Stimulated activated CD4-positive, alpha-beta T cell treated with anti-CD3 and anti-CD28 coated beads, Interleukin-15, amount 100 ng/mL, for 1 hour (primary cell): ENCODE measurements at places on chromosomes 7 and 10.

GRCh38 chr10:110568055-110568735 lies 700 bp downstream of the SMC3 start:
- DNase-seq, result peak; percentile 26

GRCh38 chr10:31522820-31523219 lies 203.8 kb downstream of the ZEB1 start:
- no peak for DNase-seq

DNA sequence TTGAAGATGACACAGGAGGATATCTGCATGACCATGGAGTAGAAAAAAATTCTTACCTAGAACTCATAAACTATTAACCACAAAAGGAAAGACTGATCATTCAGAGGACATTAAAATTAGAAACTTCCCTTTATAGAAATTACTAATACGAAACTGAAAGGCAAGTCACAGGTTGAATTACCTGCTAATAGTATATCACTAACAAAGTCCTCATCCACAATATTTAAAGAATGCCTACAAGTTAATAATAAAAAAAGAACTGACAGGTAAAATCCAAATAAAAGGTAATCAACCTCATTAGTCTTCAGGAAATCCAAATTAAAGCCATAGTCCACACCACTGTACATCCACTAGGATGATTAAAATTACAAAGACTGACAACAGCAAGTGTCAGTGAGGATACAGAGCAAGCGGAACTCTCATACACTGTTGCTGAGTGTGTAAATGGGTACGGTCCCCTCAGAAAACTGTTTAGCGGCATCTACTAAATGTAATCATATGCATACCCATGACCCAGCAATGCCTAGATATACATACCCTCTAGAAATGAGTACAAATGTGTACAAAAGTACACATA lies 71.2 kb downstream of the ARHGAP21 start:
- no peak for DNase-seq

DNA sequence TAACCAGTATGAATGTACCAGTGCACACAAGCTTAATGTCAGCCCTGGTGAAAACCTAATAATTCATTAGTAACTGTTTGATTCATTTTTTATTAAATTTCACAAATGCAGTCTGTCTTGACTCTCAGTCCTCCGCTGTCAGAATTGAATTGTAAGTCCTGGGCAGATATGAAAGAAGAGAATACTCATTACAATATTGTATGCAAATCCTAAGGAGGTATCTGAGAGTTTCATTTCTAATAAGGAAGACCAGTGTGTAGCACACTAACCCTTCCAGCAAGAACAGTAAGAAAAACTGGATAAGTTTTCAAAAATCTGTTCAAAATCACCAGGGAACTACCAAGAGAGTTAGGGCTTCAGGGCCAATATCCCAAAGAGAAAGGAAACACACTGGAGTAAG lies 652.1 kb downstream of the SUGCT start:
- no peak for DNase-seq

DNA sequence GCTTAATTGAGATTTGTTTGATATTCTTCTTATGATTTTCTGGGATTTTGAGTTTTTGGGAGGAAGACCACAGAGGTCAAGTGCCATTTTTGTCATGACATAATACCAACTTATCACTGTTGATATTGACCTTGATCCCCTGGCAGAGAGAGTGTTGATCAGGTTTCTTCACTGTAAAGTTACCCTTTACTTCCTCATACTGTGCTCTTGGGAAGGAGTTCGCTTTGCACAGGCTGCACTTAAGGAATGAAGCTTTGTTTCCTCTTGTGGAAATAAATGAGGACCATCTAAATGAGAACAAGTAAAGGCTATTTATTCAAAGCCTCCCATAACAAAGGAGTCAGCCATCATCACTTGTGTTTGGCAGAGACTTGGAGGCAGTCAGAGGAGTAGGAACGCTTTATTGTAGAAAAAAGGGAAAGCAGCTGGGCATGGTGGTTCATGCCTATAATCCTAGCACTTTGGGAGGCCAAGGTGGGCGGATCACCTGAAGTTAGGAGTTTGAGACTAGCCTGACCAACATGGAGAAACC lies 16.1 kb downstream of the ST7 start:
- DNase-seq, result no peak

- DNase-seq, result no peak
These were observed 29.6 kb downstream of the PCBD1 start for GRCh38 chr10:70858759-70859158.

DNA sequence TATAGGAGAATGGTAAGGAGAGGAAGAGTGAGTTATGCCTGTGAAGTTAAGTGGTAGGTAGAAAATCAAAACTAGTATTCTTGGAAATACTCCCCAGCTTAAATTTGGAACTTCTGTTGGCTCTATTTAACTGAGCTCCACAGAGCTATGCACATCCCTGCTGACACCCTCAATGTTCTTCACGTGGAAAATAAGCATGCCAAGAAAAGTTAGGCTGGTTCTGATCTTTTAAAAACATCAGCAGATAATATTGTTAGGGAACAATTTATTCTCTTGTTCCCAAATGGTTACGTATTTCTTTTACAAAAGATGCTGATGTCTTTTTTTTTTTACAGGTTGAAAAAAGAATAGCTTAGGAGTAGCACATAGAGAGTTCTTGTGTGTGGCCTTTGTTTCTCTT lies 111.3 kb downstream of the MKLN1 start:
- DNase-seq, result no peak

DNA sequence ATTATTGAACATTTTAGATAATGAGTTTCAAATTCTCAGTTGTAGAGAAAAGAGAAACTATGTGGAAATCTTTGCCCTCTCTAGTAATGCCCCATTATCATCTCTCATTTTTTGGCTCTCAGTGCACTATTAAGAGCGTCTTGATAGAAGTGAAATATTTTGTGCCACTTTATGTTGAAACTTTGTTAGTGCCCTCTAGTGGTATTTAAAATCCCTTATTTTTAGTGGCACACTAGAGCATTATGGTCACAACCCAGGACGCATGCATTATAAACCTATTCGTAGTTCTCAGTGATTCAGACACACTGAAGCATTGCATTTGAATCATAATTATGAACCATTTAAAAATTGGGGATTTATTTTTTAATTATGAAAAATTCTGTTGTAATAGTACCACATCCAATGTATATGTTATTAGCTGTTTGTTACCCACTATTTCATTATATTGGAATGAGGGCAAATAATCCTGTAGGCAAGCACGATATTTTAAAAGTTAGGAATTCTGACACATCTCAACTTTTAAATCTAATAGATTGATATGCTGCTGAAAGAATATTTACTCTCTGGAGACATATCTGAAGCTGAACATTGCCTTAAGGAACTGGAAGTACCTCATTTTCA lies 21.9 kb downstream of the PDCD4 start:
- no peak for DNase-seq

- no peak for DNase-seq
These were observed 14.7 kb downstream of the CHST15 start for GRCh38 chr10:124078714-124079113.

DNA sequence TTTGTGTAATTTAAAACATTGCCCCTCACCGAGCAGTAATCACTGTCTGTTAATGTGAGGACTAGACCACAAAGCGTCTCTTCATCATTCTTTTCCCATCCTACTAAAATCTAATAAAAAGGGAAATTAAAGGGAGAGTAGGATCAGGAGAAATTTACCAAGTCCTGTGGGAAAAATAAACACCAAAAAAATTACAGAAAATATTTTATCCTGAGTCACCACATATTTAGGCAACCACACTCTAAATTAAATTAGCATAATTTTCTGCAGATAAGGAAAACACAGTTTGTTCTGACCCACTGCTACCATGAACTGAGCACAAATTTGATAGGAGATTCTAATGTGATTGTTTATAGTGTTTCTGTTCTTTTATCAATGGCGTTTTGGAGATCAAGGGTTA lies 49.3 kb downstream of the CCDC6 start:
- no peak for DNase-seq

DNA sequence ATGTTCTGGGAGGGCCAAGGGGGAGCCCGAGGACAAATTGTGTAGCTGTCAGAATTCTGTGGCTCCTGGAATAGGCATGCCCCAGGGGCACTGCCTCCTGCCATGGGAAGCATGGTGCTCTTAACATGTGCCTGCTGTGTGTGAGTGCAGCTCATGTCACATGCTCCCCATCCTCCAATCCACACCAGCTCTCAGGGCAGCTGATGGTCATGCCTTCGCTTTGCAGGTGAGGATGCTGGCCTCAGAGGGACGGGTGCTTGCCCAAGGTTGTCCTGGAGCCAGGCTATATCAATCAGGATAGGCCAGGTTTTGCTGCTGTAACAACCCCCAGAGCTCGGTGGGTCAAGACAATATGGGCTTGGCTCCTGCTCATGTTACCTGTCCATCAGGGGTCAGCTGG lies 303.4 kb downstream of the RPS24 start:
- DNase-seq, result no peak

- no peak for DNase-seq
These were observed 183.0 kb downstream of the RAPGEF5 start for GRCh38 chr7:22173685-22174573.

- DNase-seq, result no peak
These were observed 85.1 kb upstream of the SH2B2 start for GRCh38 chr7:102201576-102201975.

DNA sequence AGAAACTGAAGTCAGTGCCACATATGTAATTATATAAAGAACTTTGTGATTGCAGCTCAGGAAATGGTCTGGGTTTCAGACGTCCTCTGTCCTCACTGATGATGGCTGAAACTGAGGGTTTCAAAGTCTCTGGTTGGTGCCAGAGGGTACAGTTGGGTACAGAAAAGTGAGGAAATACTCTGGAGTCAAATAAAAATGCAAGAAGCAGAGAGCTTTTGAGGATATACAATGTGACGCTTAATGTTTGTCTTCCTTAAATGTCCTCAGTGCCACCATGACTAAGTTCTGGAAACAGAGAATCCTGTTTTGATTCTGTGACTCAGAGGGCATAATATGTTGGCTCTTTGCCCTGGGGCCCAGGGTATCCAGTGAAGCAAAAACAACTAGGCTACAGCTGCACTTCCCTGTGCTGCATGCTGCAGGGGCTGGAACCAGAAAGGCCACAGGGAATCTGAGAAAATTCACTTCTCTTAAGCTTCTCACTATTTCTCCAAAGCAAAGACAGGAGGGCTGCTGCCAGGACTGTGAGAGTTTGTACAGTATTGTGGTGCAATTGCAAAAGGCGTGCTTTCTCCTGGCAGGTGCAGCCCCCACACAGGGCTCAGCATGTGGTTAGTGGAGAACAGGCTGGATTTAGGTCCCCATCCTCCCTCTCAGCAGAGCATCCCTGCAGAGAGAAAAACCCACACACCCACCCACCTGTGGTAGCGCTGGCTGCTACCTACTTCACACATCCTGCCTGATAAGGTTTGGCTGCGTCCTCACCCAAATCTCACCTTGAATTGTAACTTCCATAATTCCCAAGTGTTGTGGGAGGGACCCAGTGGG lies 169.5 kb upstream of the SVIL start:
- no peak for DNase-seq

GRCh38 chr7:84848219-84848973 lies 338.5 kb downstream of the SEMA3D start:
- no peak for DNase-seq

- DNase-seq, result peak; percentile 86
These were observed at the start of gene ZFAND4 for GRCh38 chr10:45672181-45673073. TSS of gene ZFAND4 (minus strand) at chr10:45672772. CDS start at chr10:45663725, 9,047 bp downstream.

GRCh38 chr7:144747936-144748335 lies 87.9 kb downstream of the TPK1 start:
- DNase-seq, result no peak

- no peak for DNase-seq
These were observed 16.3 kb downstream of the GPR26 start for GRCh38 chr10:123682477-123682876.

DNA sequence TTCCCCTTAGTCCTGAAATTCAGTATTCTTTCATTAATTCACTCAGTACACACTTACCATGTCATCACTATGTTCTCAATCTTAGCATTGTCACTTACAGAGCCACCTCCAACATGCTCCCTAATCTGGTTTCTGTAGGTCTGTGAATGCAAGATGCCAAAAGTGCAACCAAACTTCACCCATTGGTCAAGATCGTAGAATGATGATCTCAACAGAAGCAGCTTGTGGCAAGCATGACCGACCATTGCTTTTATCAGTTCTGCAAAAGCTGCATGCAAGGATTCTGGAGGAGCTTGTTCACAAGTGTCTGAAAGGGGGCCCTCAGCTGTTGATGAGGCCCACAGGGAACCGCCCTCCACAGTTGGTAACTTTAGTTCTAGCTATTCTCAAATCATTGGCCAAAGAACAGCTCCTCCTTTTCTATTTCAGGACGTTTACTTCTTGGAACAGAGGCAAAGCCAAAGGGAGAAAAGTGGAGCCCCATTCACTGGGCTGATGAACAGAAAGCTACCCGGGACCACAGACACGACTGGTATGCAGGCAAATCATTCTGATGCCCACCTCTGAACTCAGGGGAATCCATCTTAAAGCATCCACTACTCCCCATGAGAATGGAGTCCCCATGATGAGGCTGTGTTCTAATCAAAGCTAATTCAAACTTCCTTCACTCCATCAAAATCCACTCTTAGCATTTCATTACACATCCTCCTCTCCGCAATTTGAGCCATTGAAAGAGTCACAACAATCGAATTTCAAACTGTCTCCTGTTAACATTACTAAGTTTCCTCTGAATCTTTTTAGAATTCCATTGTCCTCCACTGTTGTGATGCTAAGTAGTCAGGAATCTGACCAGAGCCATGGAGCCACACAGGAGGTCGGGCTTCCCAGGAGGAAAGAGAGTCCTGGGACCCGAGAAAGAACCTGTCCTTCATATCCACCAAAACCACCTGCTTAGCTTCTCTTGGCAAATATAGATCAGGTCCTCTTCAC lies 13.9 kb downstream of the GRB10 start:
- no peak for DNase-seq

- DNase-seq, result no peak
These were observed 60.3 kb upstream of the SLC39A12 start for GRCh38 chr10:17891435-17891834.

DNA sequence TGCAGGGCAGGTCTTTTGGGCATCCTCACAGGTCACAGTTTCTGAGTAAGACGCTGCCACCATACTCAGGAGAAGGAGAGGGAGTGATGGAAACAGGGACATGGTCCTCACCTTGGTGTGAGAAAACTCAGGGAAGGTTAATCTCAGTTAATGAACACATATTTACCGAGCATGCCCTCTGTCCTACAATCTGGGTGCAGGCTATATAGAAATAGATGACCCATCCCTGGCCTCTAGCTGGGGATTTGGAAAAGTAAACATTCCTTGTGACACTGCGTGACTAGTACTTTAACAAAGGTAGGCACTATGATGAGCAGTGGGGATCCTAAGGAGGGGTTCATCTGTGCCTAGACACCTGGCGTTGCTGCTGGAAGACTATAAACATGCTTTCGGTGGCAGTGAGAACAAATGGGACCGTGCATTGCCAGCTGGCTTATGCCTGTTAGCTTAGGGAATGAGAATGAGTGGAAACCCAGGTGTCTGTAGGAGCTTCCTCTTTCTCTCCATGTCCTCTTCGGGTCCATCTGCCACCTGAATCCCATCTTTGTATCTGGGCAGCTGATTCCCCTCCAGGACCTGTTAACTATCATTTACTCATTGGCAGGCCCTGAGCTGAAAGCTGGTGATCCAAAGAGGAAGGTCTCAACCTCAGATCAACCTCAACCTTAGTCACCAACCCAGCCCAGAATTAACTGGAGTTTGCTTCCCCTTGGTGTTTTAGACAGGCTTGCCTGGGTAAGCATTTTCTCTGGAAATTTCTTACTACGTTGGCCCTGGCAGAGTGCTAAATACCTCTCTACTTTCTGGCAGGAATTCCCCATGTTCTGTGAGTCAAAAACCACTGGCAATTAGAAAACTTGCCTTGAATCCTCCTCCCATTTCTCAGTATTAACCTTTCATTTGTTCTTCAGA lies 794 bp downstream of the MBL2 start:
- no peak for DNase-seq
